NCI-H1417 treated with DMSO at 0.1 percent for 48 hours (cell line): ENCODE measurements at places on chromosomes 5 and 9.

- no peak for DNase-seq
Observed at GRCh38 chr5:66929995-66930394, 266.6 kb downstream of the CD180 start.

DNA sequence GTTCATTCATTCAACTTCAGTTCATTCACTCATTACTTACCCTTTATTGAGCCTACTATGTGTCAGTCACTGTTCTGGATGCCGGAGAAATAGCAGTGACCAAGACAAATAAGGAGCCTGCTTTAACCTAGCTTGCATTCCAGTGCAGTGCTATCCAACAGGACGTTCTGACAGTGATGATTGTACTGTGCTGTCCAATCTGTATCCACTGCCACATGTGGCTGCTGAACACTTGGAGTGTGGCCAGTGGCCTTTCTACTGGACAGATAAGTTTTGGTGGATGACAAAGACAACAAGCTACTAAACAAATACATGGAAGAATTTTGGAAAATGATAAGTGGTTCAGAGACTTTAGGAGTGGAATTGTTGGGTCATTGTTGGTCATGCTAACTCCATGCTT, 33.6 kb downstream of the SUB1 start:
- DNase-seq, result no peak

- no peak for DNase-seq
Observed at GRCh38 chr5:132834057-132834456, 3.6 kb upstream of the SHROOM1 start.

- DNase-seq, result no peak
Observed at GRCh38 chr5:137828180-137828579, 39.5 kb upstream of the MYOT start.

- peak; percentile 48 for DNase-seq
Observed at GRCh38 chr9:89243296-89244061, 64.9 kb upstream of the SHC3 start.

DNA sequence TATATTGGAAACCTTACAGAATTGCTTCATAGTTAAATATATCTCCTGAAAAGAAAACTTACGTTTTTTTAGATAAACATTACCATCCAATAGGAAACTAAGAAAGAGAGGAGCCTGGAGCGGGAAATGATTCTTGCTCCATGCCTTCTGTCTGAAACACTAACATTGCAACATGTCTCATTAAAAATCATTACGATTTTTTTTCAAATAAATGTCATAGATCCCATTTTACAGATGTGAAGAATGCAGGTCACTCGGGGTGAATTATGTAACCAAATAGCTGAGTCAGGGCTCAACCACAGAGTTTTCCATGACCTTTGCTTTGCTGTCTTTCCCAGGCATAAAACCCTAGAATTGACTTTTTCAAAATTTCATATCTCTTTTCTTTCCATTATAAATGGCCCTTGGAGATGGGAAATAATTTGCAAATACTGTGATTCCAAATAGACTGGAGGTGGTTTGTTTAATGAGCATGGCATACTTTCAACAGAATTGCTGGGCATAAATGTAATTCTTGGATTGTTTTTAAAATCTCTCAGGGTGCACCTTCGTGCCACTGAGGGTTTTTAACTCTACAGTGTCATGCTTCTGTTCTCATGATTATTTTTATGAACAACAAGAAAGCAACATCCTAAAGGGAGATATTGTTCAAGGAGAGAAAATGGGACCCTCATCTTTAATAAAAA, 302.8 kb downstream of the EBF1 start:
- no peak for DNase-seq

DNA sequence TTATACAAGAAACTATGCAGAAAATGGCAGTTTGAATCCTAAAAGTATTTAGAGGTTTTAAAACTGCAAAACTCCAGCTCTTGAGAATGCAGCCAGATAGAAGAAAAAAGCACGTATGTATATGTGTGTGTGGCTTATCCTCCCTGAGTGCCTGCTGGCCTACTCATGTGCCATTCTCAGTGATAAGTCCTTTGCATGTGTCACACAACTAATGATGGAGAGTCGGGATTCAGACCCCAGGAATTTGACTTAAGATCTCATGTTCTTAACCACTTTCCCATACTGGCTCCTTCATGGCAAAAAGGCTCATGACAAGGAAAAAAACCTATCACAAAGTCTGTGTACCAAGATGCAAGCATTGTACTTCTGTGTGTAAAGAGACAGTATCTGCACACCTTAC, 26.6 kb downstream of the SMARCA2 start:
- no peak for DNase-seq

DNA sequence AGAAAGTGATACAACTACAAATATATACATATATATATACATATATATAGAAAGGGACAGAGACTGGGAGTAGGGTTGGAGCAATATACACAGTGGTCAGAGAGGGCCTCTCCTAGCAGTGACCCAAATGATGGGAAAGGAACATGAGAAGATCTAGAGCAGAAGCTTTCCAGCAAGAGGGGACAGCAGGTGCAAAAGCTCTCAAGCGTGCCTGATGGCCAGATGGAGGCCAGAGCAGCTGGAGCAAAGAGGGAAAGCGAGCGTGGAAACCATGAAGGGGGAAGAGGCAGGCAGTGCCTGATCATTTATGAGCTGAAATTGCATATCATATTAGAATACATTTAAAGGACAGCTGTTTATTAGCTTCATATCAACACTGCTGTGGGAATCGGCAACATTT, 7.6 kb upstream of the GRPEL2 start:
- DNase-seq, result no peak

GRCh38 chr5:132381614-132382013, 12.1 kb downstream of the SLC22A5 start:
- DNase-seq, result no peak

DNA sequence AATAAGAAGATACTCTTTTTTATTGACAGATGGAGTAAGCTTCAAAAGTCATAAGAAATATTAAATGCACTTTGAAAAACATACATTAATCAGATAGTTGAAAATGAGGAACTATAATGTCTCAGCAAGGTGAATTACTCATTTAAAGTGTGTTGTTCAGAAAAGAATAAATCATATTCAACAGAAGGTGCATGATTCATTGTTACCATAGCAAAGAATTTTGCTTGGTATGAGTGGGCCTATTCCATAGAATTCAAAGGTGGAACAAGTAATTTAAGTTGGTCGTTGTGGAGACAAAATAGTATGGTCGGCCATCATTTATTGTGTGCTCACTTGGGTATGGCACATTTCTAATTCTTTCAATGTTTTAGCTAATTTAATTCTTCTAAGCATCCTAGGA, 1920.2 kb upstream of the CDH9 start:
- DNase-seq, result no peak

GRCh38 chr9:79572608-79573411, 1.0 kb downstream of the TLE4 start:
- DNase-seq, result no peak

DNA sequence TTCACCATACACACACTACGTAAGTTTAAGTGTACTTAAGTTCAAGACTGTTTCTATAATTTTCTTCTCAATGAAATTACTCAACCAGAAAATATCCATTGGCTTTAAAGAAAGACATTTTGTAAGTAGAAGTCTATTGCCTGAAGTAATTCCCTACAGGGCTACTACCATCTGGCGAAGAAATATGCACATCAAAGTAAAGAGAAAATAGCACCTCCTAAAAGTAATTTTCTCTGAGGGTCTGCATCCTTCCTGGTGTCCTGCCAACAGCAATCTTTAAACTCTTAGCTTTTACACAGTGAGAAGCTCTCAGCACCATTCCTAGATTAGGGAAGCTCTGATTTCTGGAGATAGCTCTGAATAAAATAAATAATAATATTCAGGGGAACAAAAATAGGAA, 498.5 kb upstream of the TYRP1 start:
- no peak for DNase-seq

DNA sequence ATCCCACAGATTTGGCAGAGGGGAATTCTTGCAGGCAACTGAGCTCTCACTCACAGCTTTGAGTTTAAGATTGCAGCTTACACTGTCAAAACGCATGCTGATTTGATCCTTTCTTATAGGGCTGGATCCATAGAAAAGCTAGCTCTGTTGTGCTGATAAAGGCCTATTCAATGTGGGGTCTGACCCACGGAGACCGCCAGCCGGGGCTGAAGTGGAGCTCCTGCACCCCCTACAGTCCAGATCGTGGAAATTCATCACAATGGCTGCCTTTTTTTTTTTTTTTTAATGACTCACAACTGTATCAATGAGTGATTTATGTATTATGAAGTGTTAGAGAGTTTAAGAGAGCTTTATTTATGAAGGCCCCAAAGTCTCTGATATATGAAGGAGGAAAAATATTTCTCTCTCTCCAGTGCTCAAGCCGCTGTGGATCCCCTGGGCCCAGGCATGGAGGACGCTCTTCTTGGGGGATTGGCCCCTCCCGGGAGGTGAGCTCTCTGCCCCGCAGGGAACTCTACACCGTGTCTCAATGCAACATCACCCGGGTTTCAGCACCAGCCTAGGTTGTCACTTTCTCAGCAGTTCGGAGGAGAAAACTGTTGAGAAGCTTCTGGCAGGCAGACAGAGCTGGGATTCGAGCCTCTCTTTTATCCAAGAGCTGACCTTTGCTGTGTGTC, 700.2 kb downstream of the IRX1 start:
- no peak for DNase-seq

GRCh38 chr9:79013715-79014610, 557.8 kb upstream of the TLE4 start:
- no peak for DNase-seq

GRCh38 chr9:38235244-38235643, 157.3 kb upstream of the ALDH1B1 start:
- DNase-seq, result no peak

DNA sequence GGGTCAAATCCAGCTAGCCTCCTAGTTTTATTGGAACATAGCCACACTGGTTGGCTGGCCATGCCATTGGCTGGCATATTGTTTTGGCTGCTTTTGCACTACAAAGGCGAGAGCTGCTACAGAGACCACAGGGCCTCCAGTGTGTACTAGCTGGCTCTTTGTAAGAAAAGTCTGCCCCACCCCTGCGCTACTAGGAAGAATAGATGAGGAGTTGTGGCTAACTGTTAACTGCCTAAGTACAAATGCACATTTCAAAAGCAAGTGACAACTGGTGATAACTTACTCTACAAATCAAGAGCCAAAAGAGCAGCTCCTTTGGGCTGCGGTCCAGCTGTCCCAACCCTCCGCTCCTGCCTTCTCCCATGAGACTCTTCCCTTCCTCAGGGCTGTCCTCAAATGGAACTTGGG, 63.9 kb downstream of the SERINC5 start:
- no peak for DNase-seq

GRCh38 chr5:152560512-152561137, 155.5 kb upstream of the NMUR2 start:
- no peak for DNase-seq

DNA sequence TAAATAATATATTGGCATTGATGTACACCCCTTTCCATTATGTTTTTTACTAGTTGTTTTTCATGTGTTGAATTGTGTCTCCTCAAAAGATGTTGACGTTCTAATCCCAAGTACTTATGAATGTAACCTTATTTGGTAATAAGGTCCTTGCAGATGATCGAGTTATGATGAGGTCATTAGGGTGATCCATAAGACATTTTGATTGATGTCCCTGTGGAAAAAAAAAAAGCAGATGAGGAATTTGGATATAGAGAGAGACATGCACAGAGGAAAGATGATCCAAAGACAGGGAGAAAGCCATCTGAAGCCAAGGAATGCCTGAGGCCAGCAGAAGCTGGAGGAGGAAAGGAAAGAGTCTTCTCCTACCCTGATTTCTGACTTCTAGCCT, 632.7 kb downstream of the TLR4 start:
- DNase-seq, result no peak

DNA sequence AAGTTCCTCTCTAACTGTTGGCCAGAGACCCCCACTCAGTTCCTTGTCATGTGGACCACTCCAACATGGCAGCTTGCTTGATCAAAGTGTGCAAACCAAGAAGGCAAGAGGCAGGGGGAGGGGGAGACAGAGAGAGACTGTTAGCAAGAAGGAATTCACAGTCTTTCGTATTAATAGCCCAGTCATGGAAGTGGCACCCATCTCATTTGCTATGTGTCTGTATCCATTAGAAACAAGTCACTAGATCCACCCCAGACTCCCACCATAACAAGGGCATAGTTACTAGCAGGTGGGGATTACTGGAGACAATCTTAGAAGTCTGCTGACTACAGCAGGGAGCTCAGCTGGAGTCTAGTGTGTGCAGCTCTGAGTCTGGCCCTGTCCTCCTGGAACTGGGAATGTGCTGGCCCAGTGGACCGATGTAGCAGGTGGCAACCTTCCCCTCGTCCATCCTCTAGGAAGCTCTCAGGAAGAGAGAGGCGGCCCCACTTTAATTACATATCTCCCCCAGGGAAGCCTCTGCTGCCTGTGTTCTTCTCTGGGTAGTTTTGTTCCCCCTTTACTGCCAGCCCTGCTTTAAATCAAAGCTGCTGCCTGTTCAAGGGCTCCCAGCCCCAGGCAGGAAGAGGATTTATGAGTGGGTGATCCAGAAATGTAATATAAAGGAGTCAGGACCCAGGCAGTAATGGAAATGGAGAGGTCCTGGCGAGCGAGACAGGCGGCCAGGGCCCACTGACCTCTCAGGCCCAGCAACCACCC, 47.8 kb upstream of the ALDH1B1 start:
- DNase-seq, result no peak

DNA sequence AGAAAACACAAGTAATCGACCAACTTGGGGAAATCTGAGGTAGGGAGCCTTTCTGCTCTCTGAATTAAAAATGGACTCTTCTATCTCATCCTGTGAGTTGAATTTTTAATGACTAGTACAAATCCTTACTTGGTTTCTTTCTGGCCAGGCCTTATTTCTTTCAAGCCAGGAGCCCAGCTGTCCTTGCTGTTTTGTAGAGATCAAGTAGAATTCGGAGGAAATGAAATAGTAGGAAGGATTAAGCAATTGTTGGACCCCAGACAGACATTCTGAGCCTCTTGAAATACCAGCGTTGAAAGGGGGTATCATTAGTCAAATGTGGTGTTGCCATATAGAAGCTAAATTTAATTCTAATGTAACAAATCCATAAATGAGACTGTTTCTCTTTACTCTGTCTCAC, 53.7 kb upstream of the SMIM15 start:
- DNase-seq, result no peak

DNA sequence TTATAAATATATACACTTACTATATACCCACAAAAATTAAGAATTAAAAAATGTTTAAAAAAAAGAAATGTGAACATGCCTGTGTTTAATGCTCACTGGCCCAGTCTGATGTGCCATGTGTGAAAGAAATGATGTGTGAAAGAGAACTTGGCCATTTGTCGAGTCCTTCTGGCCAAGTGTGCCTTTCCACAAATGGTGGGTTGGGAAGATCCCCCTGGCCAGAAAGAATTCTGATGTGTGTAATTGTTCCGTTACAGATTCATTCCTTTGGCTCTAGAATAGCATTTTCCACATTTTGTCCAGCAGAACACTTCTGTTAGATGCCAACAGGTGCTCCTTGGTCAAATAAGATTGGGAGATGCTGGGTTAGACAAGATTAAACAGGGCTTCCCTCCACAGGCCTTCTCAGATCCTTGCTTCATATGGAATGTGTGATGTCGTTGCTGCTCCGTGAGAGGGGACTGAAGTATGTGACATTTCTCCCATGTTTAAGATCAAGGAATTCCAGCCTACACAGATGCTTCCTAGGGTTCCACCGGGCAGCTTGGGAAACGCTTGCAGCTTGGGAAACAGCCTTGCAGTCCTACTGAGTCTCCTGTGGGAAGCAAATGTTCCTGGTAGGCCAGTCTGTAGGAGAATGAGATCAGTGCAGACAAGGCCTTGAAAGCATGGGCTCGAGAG, 32.1 kb downstream of the GDNF start:
- DNase-seq, result no peak

- peak; percentile 59 for DNase-seq
Observed at GRCh38 chr5:68533571-68534084, 318.1 kb downstream of the PIK3R1 start.
